WERI-Rb-1 (cell line): ENCODE measurements at places on chromosomes 12 and 14.

- peak; percentile 21 for DNase-seq
Measured at GRCh38 chr12:52258335-52258901, 16.0 kb upstream of the KRT86 start.

- no peak for DNase-seq
Measured at GRCh38 chr14:92729634-92730358, 18.6 kb downstream of the LGMN start.

DNA sequence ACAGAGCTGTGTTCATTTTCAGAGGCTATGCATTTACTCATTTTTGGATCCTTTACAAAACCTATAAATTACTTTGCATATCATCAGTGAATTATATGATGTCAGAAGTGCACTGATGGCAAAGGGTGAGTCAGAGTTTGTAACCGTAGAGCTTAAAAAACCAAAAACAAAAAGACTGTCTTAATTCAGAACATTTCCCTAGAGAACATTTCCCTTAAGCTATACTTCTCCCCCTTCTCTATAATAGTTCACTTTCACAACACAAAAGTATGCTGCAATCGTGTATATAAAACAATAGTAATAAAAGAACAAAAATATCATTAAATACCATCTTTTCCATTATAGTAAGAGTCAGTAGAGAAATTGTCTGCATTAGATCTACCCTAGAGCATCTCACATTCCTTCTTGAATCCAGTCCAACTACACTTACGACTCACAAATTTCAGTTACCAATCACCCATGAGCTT, 934.9 kb downstream of the LRFN5 start:
- no peak for DNase-seq

DNA sequence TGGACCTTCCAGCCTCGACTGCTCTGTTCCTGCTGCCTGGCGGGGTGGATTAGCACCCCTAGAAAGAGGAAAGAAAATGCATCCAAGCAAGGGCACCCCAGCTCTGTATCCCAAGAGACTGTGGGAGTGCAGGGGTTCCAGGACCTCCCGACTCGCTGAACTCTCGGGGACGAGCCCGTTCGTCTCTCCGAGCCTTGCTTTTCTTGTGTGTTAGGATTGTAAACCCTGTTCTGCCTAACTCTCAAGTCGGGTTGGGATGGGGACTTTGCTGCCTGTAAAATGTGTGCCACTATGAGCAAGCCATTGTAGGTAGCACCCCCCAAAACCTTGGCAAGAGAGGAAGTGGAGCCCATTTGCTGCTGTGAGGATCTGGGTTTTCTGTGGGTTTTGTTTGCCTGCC, 73.2 kb upstream of the VRK1 start:
- no peak for DNase-seq

GRCh38 chr14:93967637-93968250, 8.6 kb downstream of the ASB2 start:
- DNase-seq, result no peak

DNA sequence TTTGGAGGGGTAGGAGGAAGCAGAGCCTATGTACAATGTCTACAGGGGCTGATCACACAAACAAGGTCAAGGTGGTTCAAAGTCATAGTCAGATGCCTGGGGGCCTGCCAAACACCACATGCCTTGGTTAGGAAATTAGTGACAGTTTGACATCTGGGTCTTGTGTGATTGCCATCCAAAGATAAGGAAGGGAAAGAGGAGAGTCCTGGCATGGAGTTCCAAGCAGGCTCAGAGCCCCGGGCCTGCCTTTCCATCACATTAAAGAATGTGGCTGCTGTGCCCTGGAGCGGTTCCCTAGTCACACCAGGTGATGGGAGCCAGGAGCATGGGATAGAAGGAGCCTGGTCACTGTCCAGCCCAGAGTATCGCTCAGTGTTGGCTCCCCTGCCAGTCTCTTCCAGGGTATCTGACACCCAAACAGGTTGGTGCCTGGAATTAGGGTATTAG, 53.6 kb upstream of the BCL2L14 start:
- DNase-seq, result no peak

- DNase-seq, result no peak
Measured at GRCh38 chr12:22979854-22980469, 355.0 kb downstream of the ETNK1 start.

- DNase-seq, result peak; percentile 47
Measured at GRCh38 chr14:104136472-104137296, 1.7 kb upstream of the KIF26A start.

- no peak for DNase-seq
Measured at GRCh38 chr14:79598339-79598738, 613.0 kb downstream of the DIO2 start.

DNA sequence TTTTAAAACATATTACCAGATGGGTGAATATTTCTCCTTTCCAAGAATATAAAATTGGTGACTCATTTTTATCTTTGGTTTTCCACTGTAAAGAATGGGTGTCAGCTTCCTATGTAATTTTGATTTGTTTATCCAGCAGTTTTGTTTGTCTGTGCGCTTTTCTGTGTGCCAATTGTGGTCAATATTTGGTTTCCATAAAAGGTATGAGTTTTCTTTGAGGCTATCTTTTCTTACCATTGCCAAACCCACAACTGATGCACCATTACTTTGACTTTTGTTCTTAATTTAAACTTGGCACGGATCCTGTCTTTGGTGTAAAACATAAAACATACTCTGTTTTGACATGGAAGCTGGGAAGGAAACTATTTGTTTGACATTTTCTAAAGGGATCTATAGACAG, 78.8 kb upstream of the NAV3 start:
- no peak for DNase-seq
